Effector memory CD4-positive, alpha-beta T cell (primary cell): ENCODE measurements at places on chromosomes 6 and 20.

- H3K27ac ChIP-seq: no peak overlapping the region
- no peaks in the 10 kb centered on the region for H3K4me1 ChIP-seq
- H3K36me3 ChIP-seq: no peaks in the 10 kb centered on the region
- H3K27me3 ChIP-seq: no peaks in the 10 kb centered on the region
- no peak for DNase-seq
Observed at GRCh38 chr6:85069577-85069976, 305.2 kb upstream of the TBX18 start.

DNA sequence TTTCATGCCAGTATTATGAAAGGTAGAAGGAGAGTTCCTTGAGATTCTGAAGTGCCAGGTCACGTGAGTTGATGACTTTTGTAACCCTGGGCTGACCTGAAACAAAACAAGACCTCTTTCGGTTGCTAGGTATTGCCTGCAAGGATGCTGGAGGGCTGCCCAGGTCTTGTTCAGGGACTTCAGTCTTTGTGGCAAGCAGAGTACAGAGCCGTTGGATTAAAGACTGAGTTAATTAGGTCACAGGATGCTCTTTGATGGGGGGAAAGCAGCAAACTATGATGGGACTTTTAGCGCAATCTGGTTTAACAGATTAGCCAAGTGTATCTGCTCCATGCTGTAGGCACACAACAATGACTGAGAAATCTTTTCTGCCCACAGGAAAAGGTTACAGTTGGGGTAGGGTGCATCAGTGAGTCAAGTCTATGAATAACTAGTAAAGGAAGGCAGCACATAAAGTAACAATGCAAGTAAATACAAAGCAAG lies 12.8 kb upstream of the ELOVL5 start:
- no peaks in the 10 kb centered on the region for H3K36me3 ChIP-seq
- peak; percentile 67 for DNase-seq
- no peak overlapping the region for H3K4me3 ChIP-seq
- peak overlapping the region; percentile 97 for H3K27ac ChIP-seq

DNA sequence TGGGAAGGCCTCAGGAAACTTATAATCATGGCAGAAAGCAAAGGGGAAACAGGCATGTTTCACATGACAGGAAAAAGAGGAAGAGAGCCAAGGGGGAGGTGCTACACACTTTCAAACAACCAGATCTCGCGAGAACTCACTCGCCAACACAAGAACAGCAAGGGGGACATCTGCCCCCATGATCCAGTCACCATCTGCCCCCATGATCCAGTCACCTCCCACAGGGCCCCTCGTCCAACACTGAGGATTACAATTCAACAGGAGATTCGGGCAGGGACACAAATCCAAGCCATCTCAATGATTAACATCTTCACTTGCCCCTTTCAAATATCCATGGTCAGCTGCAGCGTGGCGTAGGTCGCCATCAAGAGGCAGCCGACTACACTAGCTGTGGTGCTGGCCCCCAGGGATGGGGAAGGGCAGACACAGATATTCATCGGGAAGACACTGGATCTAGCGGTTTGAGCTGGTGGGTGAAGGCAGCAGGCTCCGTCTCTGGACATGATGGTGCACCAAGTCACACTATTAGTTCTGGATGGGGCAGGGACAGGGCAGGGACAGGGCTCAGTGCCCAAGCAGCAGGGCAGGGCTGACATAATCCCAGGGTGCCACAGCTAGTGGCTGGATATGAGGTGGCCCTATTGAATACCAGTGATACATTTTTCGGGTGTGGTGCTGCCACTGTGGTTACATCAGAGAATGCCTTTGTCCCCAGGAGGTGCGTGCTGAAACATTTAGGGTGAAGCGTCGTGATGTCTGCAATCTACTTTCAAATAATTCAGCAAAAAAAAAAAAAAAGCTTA lies 31.6 kb downstream of the TUBB2B start:
- H3K27me3 ChIP-seq: no peaks in the 10 kb centered on the region
- no peak overlapping the region for H3K27ac ChIP-seq
- no peak for DNase-seq
- H3K36me3 ChIP-seq: no peaks in the 10 kb centered on the region
- H3K4me3 ChIP-seq: no peak overlapping the region

DNA sequence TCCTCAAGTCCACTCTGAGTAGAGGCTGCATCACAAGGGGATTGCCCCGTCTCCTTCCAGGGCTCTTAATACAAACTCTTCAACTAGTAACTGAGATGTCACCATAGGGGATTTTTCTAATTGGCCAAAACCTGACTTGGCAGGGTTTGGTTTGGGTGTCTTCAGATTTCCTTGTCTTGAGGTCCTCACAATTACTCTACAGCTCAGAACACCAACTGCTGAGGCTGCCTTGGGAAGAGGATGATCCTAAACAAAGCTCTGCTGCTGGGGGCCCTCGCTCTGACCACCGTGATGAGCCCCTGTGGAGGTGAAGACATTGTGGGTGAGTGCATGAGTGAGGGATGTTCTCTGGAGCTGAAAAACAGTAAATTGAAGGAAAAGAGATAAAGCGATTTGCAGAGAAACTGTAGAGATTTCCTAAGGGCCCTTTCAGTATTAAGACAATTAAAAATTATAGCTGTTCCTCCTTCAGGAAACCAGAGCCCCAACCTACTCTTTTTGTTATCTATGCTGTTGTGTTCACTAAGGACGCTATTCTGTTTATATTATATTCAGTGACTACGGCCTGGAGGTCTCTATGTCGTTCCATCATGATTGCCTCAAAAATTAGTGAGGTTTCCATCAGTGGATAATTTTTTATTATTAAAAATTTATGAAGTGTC lies at the start of gene HLA-DQA1:
TSS of gene HLA-DQA1 (plus strand) at position 188 of the 662 bp plus-strand sequence. CDS start at position 241, 53 bp downstream.
- H3K36me3 ChIP-seq: no peaks in the 10 kb centered on the region
- no peak for DNase-seq
- H3K4me1 ChIP-seq: no peaks in the 10 kb centered on the region
- H3K4me3 ChIP-seq: no peak within 1 kb of the TSS
- H3K27ac ChIP-seq: no peak within 1 kb of the TSS

- no peak for DNase-seq
- no peaks in the 10 kb centered on the region for H3K4me1 ChIP-seq
- H3K27me3 ChIP-seq: no peaks in the 10 kb centered on the region
- no peak overlapping the region for H3K27ac ChIP-seq
Observed at GRCh38 chr6:94590416-94590815, 986.9 kb upstream of the MANEA start.

- peak overlapping the region; percentile 49 for H3K27ac ChIP-seq
- peaks cover 31% of the 10 kb centered on the region for H3K4me1 ChIP-seq
- H3K4me3 ChIP-seq: no peak overlapping the region
- DNase-seq: no peak
Observed at GRCh38 chr6:45432977-45433376, 55.2 kb upstream of the SUPT3H start.

GRCh38 chr20:35508493-35509218 lies 20.8 kb downstream of the C20orf173 start:
- no peak overlapping the region for H3K27ac ChIP-seq
- no peak overlapping the region for H3K4me3 ChIP-seq
- no peak for DNase-seq
- no peaks in the 10 kb centered on the region for H3K27me3 ChIP-seq

DNA sequence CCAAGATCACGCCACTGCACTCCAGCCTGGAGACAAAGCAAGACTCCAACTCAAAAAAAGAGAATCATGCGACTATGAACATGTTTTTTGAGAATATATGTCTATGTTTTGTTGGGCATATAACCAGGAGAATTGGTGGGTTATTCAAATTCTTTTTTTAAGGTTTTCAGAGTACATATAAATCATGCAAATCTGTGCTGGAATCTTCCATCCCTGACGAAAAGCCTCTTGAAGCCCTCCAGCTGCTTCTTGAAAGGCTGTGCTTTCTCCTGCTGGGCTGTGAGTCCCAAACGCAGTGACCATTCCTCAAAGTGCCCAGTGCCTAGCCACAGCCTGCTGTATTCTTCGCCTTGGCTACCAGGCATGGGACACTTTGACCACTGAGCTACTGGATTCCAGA lies 9.2 kb upstream of the RAB22A start:
- no peak overlapping the region for H3K4me3 ChIP-seq
- peaks cover 4% of the 10 kb centered on the region for H3K4me1 ChIP-seq
- no peaks in the 10 kb centered on the region for H3K36me3 ChIP-seq
- no peak overlapping the region for H3K27ac ChIP-seq
